ENCODE measurements at places on chromosomes 12 and 14. TPM values are rescaled to one million over a fixed set of nuclear protein-coding genes. Genes with fewer than 3 reads are reported as not detected.

DNA sequence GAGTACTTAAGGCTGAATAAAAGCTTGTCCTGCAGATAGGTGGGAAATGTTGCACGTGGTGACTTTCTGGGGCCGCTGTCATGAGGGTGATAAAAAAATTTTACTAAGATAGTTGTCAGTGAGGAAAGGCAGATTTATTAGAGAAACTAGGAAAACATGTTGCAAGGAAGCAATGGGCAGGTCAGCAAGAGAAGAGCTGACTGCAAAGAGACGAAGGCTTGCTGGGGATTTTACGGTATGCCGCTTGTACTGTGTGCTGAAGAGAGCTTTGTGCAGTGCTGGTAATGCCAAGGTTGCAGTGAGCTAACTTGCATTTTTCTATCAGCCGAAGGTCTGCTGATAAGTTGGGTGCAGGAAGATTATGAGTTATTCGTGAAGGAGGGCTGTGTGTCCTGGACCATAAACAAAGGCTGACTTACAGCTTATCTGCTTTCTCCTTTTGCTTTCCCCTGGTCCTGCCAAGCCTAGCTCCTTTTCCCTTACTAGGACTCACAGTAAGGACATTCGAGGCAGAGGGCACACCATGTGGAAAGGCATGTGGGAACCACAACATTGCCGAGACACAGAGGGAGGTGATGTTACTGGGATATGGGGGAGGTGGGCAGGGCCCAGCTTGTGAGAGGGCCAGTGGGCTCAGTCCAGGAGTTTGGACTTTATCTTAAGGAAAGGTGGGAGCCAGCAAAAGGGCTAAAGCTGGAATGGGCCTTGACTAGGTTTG, 7.4 kb upstream of the CCDC88C start:
- H3K4me3 ChIP-seq: no peak overlapping the region
- DNase-seq: no peak
- H3K27ac ChIP-seq: no peak overlapping the region
- H3K36me3 ChIP-seq: no peaks in the 10 kb centered on the region
- H3K27me3 ChIP-seq: no peaks in the 10 kb centered on the region
- peaks cover 11% of the 10 kb centered on the region for H3K4me1 ChIP-seq

- peaks cover 77% of the 10 kb centered on the region for H3K4me1 ChIP-seq
- H3K27ac ChIP-seq: peak overlapping the region; percentile 59
- H3K4me3 ChIP-seq: no peak overlapping the region
- H3K36me3 ChIP-seq: peaks cover 43% of the 10 kb centered on the region
- no peak for DNase-seq
- no peaks in the 10 kb centered on the region for H3K27me3 ChIP-seq
Observed at GRCh38 chr12:53214221-53214620, 7.2 kb upstream of the ITGB7 start.

- no peak overlapping the region for H3K27ac ChIP-seq
- no peak overlapping the region for H3K4me3 ChIP-seq
- H3K36me3 ChIP-seq: no peaks in the 10 kb centered on the region
- no peaks in the 10 kb centered on the region for H3K4me1 ChIP-seq
- DNase-seq: no peak
- peaks cover 5% of the 10 kb centered on the region for H3K27me3 ChIP-seq
Observed at GRCh38 chr12:79978692-79979091, 43.8 kb upstream of the PPP1R12A start.

DNA sequence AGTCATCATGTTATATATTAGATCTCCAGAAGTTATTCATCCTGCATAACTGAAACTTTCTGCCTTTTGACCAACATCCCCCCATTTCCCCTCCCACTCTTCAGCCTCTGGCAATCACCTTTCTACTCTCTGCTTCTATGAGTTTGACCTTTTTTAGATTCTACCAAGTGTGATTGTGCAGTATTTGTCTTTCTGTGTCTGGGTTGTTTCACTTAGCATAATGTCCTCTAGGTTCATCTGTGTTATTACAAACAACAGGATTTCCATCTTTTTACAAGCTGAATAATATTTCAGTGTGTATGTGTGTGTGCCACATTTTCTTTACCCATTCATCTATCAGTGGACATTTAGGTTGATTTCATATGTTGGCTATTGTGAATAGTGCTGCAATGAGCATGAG, 11.2 kb upstream of the WSCD2 start:
- H3K36me3 ChIP-seq: no peaks in the 10 kb centered on the region
- DNase-seq: no peak
- no peak overlapping the region for H3K27ac ChIP-seq
- no peak overlapping the region for H3K4me3 ChIP-seq
- H3K27me3 ChIP-seq: no peaks in the 10 kb centered on the region

DNA sequence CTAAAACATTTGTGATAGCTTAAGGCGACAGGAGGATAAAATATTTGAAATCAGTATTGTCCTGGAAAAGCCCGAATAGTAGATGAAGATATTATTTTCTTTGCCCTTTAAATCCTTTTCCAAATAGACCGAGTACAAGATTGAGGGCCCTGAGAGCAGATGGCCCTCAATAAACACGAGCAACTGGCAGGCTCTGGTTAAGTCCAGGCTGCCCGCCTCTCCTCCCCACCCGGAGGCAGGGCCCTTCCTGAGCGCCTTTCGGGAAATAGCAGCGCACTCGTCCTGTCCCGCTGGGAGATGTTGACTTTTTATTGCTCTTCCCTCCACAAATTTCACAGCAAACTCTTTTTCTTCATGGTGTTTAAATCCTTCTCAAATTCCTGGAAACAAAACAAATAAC, 50.8 kb upstream of the MAX start:
- no peak overlapping the region for H3K4me3 ChIP-seq
- H3K27me3 ChIP-seq: peaks cover 6% of the 10 kb centered on the region
- DNase-seq: no peak
- no peak overlapping the region for H3K27ac ChIP-seq
- no peaks in the 10 kb centered on the region for H3K4me1 ChIP-seq

DNA sequence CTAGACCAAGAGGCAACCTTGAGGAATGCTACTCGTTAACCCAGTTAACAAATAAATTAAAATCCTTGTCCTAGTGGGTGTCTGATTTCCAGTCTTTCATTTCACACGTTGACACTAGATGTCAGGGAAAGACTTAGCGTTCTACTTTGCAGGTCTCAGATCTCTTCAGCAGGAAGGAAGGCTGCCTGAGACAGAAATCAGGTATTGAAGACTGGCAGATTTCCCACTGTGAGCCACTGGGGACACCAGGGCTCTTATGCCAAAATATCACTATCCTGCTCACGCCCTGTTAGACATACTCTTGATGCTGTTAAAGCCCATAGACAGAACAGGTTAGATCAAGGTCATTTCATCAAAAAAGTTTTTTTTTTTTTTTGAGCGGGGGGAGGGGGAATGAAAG, 33.0 kb downstream of the EMP1 start:
- H3K4me3 ChIP-seq: no peak overlapping the region
- DNase-seq: no peak
- no peaks in the 10 kb centered on the region for H3K4me1 ChIP-seq
- peaks cover 40% of the 10 kb centered on the region for H3K27me3 ChIP-seq
- H3K36me3 ChIP-seq: no peaks in the 10 kb centered on the region
- H3K27ac ChIP-seq: no peak overlapping the region

Gene RESF1
- 66.2 TPM for total RNA-seq

Gene LALBA
- total RNA-seq: not detected

Gene DDX47
- total RNA-seq: 120 TPM

Measured in activated T-helper 1 cell treated with anti-CD3 and anti-CD28 coated beads, Interleukin-12 subunit alpha, Interleukin-12 subunit beta, Interleukin-2, Interleukin-4 antibody, amounts not matched to agents 30 ng/mL and 10 ng/mL and 1 ng/mL, durations not matched to agents 14 hours and 24 hours and 36 hours (primary cell).